Activated CD8-positive, alpha-beta memory T cell treated with anti-CD3 and anti-CD28 coated beads for 1 hour (primary cell): ENCODE measurements at places on chromosomes 2 and 18.

GRCh38 chr2:56382466-56382865 is 198.7 kb downstream of the CCDC85A start:
- DNase-seq = no peak

- DNase-seq = no peak
These were observed 145.1 kb downstream of the CDC42EP3 start for GRCh38 chr2:37526323-37526722.

DNA sequence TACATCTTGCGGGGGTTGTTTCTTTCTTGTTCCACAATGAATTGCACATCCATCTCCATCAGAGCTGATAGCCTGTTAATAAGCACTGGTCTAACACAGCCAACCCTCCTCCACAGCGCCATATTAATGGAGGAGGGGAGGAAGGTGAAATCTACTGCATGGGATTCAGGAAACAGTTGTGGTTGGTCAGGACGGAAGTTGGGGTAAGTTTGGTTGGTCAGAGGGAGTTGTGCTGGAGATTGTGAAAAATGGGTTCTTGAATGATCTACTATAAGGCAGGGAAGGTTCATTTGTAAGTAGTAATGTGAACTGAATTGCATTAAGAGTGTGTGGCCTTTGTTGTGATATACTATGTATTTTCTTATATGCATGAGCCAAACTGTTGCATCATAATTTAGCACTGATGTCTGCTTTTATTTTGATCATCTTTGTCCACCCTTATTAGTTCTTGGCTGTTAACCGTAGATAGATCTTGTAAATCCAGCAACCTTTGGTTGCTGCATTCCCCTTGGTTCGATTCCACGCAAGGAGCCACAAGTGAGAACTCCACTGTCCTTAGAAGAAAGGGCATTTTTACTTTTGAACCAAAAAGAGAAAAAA is 150.6 kb upstream of the MAPRE2 start:
- no peak for DNase-seq

GRCh38 chr18:49997558-49997957 is 184.2 kb upstream of the ACAA2 start:
- no peak for DNase-seq

- no peak for DNase-seq
These were observed 21.8 kb upstream of the NT5C1B start for GRCh38 chr2:18611184-18611583.

- DNase-seq = no peak
These were observed 22.8 kb upstream of the PPP4R1 start for GRCh38 chr18:9637036-9637767.

DNA sequence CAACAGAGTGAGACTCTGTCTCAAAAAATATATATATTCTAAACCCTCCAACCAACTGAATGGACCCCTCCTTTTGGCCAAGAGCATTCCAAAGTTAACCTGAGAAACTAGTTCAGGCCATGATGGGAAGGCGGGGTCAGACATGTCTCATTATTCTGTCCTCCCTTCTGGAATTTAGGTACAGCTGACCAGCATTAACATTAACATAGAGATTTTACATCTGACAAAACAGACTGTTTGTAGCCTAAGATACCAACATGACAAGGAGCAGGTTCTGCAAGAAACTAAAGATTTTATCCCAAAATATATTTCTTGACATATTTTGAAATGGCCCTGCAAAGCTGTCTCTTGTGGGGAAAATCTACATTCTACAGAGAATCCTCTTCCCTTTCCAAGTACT is 6.8 kb upstream of the PDK1 start:
- DNase-seq = no peak

- no peak for DNase-seq
These were observed 391.1 kb downstream of the NCKAP5 start for GRCh38 chr2:133177196-133177595.

GRCh38 chr2:226611196-226611943 is 188.2 kb downstream of the IRS1 start:
- no peak for DNase-seq

GRCh38 chr2:133315280-133315679 is 253.0 kb downstream of the NCKAP5 start:
- no peak for DNase-seq

- no peak for DNase-seq
These were observed 1.2 kb downstream of the TNS1 start for GRCh38 chr2:218001629-218002028.

- no peak for DNase-seq
These were observed 228.1 kb upstream of the TRIB2 start for GRCh38 chr2:12488352-12489318.

DNA sequence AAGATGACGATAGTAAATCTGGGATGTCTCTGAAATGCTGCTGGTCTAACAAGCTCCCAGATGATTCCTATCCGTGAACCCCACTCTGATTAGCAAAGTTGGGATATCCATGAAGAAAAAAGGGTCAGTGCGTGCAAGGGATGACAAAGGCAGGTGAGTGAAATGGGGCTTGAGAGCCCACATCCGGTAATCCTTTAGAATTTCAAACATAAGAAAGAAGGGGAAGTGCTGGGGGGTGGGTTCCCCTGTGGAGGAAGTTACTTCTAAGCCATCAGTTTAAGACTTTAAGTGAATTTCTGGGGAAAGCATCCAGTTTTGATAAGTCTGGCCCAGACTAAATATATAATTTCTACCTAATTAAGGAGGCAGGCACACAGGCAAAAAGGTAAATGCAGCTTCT is 209.5 kb downstream of the DPP10 start:
- no peak for DNase-seq

GRCh38 chr18:67651438-67651837 is 134.9 kb upstream of the DSEL start:
- DNase-seq = no peak

GRCh38 chr2:16475586-16475985 is 190.0 kb downstream of the CYRIA start:
- no peak for DNase-seq

DNA sequence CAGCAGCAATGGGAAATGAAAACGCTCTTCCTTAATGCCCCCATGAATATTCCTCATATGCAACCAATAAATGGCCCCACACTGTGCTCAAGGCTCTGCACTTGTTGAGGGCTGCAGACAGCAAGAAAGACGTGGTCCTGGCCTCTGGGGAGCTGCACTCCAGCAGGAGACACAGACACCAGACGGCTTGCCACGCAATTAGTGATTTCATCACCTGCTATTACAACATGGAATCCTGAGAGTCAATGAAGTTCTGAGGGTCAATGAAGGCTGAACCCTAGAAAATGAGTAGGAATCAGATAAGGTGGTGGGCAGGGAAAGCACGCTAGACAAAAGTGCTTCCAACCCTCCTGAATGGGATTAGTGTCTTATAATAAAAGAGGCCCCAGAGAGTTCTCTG is 18.9 kb downstream of the CREG2 start:
- no peak for DNase-seq

DNA sequence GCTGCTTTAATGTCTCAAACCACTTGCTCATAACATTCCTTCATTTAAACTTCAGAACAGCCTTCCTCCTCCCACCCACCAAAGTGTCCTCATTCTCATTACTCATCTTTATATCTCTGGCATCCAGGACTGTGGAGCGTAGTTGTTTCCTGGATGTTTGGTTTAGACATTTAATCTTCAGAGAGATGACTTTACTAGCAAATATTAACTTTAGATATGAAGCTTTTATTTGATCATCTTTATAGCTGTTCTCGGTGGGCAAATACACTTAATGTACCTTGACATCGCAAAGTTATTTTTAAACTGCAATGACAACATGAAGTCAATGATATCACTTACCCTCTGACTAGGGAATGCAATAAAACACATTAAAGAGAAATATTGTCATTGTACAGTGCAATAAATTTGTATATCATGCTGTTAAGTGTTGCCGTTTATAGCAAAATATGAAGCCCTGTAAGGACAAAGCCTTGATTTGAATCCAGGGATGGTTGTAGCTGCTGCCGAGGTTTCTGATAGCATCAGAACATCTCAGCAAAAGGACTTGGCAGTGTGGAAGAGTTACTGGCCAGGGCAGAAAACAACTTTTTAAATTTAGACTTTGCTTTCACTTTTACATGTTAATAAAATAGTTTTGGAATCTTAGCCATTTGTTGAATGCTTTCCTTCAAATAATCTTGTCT is 4.6 kb upstream of the LAMA3 start:
- DNase-seq = no peak

GRCh38 chr2:126543081-126543480 is 112.9 kb upstream of the GYPC start:
- no peak for DNase-seq

DNA sequence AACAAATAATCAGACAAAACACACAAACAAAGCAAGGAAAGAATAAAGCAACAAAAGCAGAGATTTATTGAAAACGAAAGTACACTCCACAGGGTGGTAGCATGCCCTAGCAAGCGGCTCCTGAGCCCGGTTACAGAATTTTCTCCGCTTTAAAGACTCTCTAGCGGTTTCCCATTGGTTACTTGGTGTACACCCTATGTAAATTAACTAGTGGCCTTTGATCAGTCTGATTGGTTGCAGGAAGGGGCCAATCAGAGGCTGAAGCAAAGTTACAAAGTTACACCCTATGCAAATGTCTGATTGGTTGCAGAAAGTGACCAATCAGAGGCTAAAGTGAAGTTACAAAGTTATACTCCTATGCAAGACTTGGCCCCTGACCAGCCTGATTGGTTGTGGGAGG is 242.9 kb downstream of the LDLRAD4 start:
- no peak for DNase-seq

- DNase-seq = no peak
These were observed 114.8 kb downstream of the PLB1 start for GRCh38 chr2:28610583-28611201.

GRCh38 chr2:146870691-146871090 is 974.1 kb upstream of the ACVR2A start:
- DNase-seq = no peak

GRCh38 chr2:45669032-45669486 is 17.6 kb downstream of the PRKCE start:
- DNase-seq = no peak

DNA sequence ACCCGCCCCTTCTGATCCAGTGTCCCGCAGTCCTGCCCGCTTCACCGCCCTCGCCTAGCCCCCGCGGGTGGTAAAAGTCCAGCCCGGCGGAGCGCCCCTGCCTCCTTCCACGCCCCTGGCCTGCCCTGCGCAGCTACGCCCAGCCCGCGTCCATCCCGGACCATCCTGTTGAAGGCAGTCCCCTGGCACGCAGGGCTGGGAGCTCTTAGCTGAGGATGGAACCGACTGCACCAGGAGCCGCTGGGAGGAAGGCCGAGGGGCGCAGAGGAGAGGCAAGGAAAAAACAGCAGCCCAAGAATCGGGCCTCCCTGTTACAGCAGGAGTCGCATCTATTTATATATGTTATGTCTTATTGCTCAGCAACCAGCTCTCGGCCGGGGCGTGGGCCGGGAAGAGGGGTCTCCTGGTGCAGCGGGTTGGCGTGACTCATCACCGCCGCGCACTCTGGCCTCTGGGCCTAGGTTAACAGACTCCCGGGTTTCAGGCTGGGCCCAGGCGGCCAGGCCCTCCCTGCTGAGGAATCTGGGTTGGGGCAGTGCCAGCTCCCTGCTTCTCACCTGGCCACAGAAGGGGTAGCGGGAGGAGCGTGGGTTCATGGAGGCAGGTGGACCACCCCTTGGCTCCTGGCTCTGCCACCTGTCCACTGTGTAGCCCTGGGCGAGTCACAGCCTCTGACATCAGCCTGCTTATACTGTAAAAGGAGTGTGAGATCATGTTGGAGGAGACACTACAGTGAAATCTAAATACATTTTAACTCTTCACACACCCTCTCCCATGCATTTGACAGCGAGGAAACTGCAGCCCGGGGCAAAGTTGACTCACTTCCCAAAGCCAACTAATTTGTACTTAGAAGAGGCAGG is 13.4 kb upstream of the MAP3K2 start:
- DNase-seq = no peak

DNA sequence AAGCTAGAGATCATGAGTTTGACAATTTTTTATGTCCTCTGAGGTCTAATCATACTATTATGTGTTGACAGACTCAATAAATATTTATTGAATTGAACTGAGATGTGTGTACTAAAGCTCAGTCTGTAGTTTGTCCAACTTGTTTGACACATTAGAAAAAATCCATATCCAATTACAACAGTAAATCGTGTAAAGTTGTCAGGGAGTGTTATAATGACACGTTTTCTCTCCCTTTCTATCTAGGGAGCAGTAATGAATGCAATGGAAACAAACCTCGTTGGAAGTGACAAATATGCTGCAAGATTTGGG is 28.4 kb downstream of the ITGA4 start:
- no peak for DNase-seq

GRCh38 chr2:68747900-68748299 is 13.3 kb downstream of the ARHGAP25 start:
- no peak for DNase-seq

- no peak for DNase-seq
These were observed 95.8 kb downstream of the SLC25A12 start for GRCh38 chr2:171798156-171798820.

DNA sequence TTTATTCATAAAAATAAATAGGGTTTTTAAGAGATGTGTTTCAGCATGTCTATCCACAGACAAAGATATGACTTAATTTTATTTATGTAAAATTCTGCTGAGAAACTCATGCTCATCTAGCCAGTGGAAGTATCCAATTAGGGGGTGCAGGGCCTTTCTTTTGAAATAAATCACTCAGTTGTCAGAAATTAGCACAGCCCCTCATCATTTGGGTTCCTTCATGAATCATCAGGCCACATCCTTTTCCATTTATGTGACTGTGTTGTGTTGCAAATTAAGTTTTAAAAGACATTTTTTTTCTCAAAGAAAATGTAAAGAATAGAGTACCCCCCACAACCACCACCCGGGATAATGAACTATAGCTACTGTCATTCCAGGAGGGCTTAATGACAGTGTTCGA is 185.8 kb downstream of the NRP2 start:
- DNase-seq = no peak

DNA sequence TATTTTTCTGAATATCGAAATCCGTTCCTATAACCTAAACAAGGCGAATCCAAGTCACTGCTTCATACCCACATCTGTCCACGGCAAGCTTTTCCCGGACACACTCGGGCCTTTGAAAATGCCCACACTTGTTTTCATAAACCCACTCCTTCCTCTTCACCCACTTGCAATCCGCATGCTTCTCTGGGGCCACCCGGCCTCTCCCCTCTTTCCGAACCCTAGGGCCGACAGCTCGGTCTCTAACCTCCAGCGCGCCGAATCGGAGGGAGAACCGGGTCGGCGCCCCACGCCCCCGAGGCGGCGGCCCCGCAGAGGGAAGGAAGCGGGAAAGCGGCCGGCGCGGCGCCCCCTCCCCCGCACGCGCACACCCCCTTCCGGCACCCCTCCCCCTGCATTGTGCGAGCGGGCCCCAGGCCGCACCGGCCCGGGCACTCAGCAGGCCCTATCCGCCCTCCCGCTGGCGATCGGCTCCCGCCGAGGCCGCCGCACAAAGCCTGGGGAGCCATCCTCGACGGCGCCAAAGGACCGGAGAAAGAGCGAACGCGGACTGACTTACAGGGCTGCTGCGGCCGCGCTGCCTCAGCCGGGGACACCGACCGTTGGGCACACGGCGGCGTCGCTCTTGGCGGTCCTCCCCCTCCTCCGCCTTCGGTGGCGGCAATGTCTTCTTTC is 467 bp downstream of the PUM2 start:
- DNase-seq = no peak

- DNase-seq = no peak
These were observed 910.4 kb upstream of the GYPC start for GRCh38 chr2:125745514-125745913.
